ENCODE measurements at places on chromosomes 6 and 20. TPM values are rescaled to one million over a fixed set of nuclear protein-coding genes. Genes with fewer than 3 reads are reported as not detected.
A peak's percentile ranks its signal among the peaks of the same experiment; 100 is the strongest.

DNA sequence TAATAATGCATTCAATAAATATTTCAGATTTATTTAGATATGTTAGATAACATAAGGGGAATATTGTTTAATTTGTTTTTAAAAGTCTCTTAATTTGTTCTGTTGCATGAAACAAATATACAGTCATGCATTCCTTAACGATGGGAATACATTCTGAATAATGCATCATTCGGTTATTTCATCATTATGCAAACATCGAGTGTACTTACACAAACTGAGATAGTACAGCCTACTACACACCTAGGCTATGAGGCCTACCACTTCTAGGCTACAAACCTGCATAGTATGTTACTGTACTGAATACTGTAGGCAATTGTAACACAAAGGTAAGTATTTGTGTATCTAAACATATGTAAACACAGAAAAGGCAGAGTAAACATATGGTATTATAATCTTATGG lies 118.7 kb downstream of the EPHA7 start:
- no peak overlapping the region for H3K27ac ChIP-seq
- no peak overlapping the region for H3K4me3 ChIP-seq
- H3K27me3 ChIP-seq, result no peaks in the 10 kb centered on the region
- no peak for DNase-seq
- H3K36me3 ChIP-seq, result no peaks in the 10 kb centered on the region

DSP gene
- 171 TPM for total RNA-seq

HAO1 gene
- total RNA-seq, result not detected

GRCh38 chr6:159989492-159990480 lies 20.9 kb downstream of the IGF2R start:
- H3K36me3 ChIP-seq, result peaks cover 31% of the 10 kb centered on the region
- H3K4me3 ChIP-seq, result no peak overlapping the region
- H3K27ac ChIP-seq, result no peak overlapping the region
- H3K27me3 ChIP-seq, result no peaks in the 10 kb centered on the region

EMILIN3 gene
- 5.6 TPM for total RNA-seq

DNA sequence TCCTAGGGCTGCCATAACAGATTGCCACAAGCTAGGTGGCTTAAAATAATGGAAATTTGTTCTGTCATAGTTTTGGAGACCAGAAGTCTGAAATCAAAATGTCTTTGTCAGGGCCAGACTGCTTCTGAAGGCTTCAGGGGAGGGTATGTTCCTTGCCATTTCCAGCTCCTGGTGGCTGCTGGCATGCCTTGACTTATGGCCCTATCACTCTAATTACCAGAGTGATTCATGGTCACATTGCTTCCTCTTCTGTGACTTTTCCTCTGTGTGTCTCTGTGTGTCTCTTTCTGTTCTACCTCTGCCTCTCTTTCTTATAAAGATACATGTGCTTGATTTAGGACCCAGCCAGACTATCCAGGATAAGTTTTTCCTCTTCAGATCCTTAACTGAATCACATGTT lies 635.2 kb upstream of the IMPG1 start:
- H3K27me3 ChIP-seq, result no peaks in the 10 kb centered on the region
- H3K36me3 ChIP-seq, result no peaks in the 10 kb centered on the region
- no peak for DNase-seq
- H3K4me1 ChIP-seq, result peaks cover 4% of the 10 kb centered on the region
- no peak overlapping the region for H3K27ac ChIP-seq

DNA sequence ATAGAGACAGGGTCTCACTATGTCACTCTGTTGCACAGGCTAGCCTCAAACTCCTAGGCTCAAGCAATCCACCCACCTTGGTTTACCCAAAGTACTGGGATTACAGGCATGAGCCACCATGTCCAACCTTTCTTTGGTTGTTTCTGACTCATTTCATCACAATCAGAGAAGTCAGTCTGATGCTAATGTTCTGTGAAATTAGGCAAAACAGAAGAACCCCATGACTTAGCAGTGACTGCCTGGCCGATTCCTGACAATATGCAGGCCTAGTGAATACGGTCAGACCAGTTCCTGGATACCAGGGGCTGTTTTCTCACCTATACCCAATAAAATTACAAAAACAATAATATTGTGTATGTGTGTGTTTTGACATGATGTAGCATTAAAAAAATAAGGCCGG lies 58.8 kb upstream of the BTN3A2 start:
- H3K4me3 ChIP-seq, result no peak overlapping the region
- no peak for DNase-seq
- no peaks in the 10 kb centered on the region for H3K36me3 ChIP-seq
- peaks cover 8% of the 10 kb centered on the region for H3K4me1 ChIP-seq
- no peak overlapping the region for H3K27ac ChIP-seq

ACTL10 gene
- 0.66 TPM for total RNA-seq

DNA sequence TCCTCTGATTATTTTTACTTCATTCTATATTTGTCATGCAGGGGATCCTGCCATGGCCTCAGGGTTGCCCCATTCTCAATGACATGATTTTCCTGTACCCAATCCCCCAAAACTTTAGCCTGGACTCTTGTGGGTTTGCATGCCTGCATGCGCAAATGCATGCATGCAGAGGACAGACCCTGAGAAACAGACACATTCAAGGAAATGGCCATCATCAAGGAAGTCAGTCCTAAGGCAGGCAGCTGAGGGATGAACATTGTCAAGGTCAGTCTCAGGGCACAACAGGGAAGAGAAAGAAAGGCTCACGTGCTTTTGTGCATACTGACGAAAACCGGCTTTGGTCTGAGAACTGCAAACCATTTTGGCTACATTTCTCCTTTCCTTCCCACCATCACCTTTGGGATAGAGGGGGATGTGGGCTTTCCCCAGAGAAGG lies 13.1 kb downstream of the NEDD9 start:
- no peak for DNase-seq
- peaks cover 95% of the 10 kb centered on the region for H3K4me1 ChIP-seq
- peak overlapping the region; percentile 76 for H3K27ac ChIP-seq
- no peaks in the 10 kb centered on the region for H3K27me3 ChIP-seq
- peak overlapping the region; percentile 11 for H3K4me3 ChIP-seq
- H3K36me3 ChIP-seq, result peaks cover 2% of the 10 kb centered on the region

- no peak overlapping the region for H3K27ac ChIP-seq
- H3K4me1 ChIP-seq, result no peaks in the 10 kb centered on the region
- H3K27me3 ChIP-seq, result peaks cover 5% of the 10 kb centered on the region
Measured at GRCh38 chr6:159093609-159094443, 49.0 kb upstream of the TAGAP start.

DNA sequence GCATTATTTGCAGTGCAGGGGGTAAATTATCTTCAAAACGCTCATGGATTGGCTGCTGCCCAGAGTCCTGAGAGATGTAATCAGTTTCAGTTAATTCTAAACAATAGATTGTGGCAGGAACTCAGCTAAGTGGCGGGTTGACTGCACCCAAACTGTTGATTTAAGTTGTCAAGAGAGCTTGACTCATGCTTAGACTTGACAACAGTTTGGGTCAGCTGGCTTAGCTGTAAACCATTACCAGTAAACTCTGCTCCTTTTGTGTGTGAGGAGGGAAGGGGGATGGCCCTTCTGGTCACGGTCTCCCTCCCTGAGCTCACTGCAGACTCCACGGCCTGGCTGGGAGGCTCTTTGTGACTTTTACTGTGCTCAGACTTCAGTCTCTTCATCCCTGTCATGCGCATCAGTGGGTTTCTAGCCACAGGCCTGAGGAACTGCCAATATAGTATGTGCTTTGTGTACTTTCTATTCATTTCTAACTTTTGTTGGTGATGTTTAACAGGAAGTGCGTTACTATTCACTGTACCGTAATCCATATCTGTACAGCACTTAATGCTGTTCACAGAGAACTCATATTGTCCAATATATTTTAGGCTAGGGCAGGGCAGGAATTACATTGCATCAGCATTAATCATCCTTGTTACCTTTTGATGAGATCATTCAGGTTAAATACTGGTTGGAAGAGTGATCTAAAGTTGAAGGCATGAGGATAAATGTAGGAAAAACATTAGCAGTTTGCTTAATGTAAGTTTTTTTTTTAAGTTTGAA lies 488.3 kb downstream of the CDKAL1 start:
- peaks cover 28% of the 10 kb centered on the region for H3K4me1 ChIP-seq
- H3K36me3 ChIP-seq, result peaks cover 5% of the 10 kb centered on the region
- H3K27ac ChIP-seq, result peak overlapping the region; percentile 13
- no peaks in the 10 kb centered on the region for H3K27me3 ChIP-seq

DNA sequence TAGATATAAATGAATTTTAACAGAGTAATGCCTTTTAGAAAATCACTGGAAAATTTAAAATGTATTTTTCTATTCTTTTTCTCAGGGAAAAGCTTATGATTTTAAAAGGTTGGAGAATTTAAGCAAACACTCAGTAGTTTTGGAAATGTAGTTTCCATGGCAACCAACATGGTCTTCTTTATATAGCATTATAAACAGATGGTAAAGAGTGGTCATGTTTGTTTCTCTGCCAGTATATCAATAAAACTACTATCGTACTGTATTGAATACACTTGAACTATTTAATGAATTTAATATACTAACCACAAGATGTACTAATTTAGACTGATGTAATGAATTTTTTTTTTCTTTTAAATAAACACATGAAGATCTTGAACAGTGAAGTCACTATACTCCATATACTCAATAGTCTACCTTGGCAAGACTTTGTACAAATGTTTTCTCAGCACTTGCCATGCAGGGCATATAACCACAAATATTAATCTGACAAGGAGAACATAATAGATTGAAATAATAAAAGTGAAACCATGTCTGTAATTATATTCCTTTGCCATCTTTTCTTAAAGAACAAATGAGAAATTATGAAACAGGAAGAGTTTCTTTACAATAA lies 105.5 kb downstream of the PDSS2 start:
- H3K4me3 ChIP-seq, result no peak overlapping the region
- no peaks in the 10 kb centered on the region for H3K36me3 ChIP-seq
- no peaks in the 10 kb centered on the region for H3K27me3 ChIP-seq
- no peaks in the 10 kb centered on the region for H3K4me1 ChIP-seq
- no peak for DNase-seq

CDKAL1 gene
- 22.6 TPM for total RNA-seq

MSH5 gene
- 42.9 TPM for total RNA-seq

- peaks cover 20% of the 10 kb centered on the region for H3K27me3 ChIP-seq
- H3K4me1 ChIP-seq, result peaks cover 5% of the 10 kb centered on the region
- no peak overlapping the region for H3K27ac ChIP-seq
- peaks cover 65% of the 10 kb centered on the region for H3K36me3 ChIP-seq
Measured at GRCh38 chr20:46063652-46064054, 26.1 kb downstream of the NCOA5 start.

GRCh38 chr6:106609699-106610098 lies 19.6 kb downstream of the RTN4IP1 start:
- no peaks in the 10 kb centered on the region for H3K27me3 ChIP-seq
- DNase-seq, result no peak
- peaks cover 23% of the 10 kb centered on the region for H3K36me3 ChIP-seq

DNA sequence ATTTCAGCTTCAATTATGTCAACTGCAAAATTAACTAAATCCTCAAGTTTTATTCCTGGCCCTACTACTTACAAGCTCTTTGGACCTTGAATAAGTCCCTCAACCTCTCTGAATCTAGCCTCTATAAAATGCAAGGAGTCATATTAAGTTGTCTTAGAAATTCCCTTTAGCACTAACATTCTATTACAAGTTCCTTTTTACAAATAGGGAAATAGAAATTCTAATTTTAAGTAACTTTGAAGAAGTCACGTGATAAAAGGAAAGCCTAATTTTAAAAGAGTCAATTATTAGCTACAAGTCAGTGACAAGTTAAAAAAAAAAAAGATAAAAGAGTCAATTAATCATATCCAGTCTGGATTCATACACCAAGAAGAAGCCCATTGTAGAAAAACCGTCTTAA lies 24.6 kb upstream of the GTF3C6 start:
- DNase-seq, result no peak
- H3K4me3 ChIP-seq, result no peak overlapping the region
- H3K27ac ChIP-seq, result no peak overlapping the region

DNA sequence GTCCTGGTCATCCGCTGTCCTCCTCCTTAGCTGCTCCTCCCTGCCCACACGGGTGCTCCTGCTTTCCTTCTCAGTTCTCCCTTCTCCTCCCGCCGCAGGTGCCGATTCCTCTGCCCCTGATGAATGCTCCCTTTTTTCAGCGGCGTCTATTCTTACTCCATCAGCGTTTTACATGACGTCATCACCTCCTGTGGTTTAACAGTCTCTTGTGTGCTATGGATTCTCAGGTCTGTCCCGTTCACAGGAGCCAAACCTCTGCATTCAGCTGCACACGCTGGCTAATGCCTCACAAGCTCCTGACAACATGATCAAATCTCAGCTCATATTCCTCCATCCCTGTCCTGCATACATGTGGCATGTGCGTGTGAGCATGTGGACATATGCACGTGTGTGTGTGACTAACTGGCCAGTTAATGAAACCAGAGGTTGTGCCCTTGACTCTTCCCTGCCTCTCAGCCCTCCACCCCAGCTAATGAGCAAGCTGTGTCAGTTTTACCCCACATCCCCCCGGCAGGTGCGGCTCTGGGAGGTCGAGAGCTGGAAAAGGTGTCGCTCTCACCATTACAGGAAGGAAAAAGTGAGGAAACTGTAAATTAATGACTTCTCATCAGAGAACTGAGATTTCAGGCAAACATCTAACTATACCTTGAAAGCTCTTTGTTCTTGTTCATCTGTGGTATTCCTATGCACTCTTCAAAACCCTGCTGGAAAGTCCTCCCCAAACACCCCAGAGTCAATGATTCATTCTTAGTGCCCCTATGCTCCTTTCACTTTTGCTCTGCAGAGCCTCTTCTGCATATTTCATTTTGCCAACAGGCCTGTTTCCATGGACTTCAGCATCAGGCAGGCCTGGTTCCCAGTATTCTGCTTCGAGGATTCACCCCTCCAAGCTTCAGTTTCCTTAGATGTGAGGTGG lies 163.1 kb downstream of the TTLL2 start:
- H3K4me1 ChIP-seq, result peaks cover 18% of the 10 kb centered on the region
- H3K27ac ChIP-seq, result no peak overlapping the region
- DNase-seq, result no peak
- H3K36me3 ChIP-seq, result no peaks in the 10 kb centered on the region
- H3K27me3 ChIP-seq, result peaks cover 6% of the 10 kb centered on the region

MYLK2 gene
- 0.27 TPM for total RNA-seq

DNA sequence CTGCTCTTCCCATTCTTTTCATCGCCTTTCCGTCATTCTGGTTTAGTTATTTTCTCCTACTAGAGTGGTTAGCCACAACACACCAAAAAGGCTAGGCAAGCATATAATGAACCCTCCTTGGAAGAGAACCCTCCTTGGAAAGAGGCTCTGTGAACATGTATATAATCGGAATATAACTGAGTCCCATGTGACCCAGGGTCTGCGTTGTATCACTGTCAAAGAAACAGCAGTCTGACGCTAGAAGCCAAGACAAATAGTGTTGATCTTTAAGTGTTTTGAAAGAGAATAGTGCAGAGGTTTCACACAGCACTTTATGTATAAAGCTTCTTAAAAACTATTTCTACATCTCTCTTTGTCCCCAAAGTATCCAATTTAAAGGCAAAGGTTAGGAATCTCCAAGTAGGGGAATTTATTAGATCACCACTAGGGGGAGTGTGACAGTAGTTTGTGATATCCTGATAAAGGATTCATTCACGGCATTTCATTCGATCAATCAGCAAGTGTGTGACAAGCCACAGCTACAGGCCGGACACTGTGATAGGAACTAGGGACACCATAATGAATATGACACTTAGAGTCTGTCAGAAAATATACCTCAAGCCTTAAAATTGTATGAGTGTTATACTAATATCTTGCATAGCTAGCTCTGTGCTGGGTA lies 395.3 kb downstream of the CD109 start:
- H3K4me1 ChIP-seq, result no peaks in the 10 kb centered on the region
- H3K4me3 ChIP-seq, result no peak overlapping the region
